Activated T-helper 1 cell treated with anti-CD3 and anti-CD28 coated beads, Interleukin-2, amount 50 U/mL, for 16 hours (primary cell): ENCODE measurements at places on chromosomes 2 and 18.
A peak's percentile ranks its signal among the peaks of the same experiment; 100 is the strongest.

- DNase-seq, result no peak
Observed at GRCh38 chr18:75524181-75524580, 96.7 kb upstream of the SMIM21 start.

GRCh38 chr2:187419808-187420207 lies 28.2 kb downstream of the CALCRL start:
- no peak for DNase-seq

DNA sequence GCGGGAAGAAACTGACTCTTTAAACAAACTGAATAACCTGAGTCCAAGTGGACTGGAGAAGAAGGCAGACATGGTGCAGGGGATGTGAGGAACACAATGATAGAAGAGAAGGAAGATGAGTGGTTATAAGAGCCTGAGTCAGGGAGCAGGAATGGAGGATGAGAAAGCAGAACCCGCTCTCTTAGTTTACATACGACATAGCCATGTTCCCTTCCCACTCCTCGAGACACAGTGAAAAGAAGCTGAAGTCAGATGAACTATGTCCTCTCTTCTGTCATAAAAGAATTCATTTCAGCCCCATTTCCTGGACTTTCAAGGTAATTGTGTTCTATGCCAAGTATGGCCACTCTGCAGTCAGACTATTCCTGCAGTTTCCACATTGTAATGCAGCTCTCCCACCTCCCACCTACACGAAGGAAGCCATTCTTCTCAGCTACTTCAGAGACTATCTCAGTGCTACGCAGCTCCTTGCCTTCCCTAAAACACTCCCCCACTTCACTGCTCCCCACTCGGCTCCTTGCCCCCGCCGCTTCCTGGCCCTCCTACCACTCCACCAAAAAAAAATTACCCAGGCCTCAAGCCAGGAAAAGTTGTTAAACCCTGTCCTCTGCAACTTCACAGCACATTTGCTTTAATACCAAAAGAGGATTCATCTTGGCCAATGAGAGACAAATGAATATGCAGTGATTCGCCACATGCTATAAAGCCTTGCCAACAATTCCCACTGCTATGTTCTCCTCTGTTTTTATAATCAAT lies 323.4 kb upstream of the EPHA4 start:
- DNase-seq, result no peak

- DNase-seq, result peak; percentile 31
Observed at GRCh38 chr2:233857511-233858141, 3.3 kb upstream of the HJURP start.

- DNase-seq, result no peak
Observed at GRCh38 chr2:133605011-133605765, 36.9 kb upstream of the NCKAP5 start.

- DNase-seq, result no peak
Observed at GRCh38 chr2:86134709-86135108, 28.7 kb downstream of the PTCD3 start.

GRCh38 chr2:85199698-85200097 lies 66.5 kb downstream of the TCF7L1 start:
- no peak for DNase-seq

DNA sequence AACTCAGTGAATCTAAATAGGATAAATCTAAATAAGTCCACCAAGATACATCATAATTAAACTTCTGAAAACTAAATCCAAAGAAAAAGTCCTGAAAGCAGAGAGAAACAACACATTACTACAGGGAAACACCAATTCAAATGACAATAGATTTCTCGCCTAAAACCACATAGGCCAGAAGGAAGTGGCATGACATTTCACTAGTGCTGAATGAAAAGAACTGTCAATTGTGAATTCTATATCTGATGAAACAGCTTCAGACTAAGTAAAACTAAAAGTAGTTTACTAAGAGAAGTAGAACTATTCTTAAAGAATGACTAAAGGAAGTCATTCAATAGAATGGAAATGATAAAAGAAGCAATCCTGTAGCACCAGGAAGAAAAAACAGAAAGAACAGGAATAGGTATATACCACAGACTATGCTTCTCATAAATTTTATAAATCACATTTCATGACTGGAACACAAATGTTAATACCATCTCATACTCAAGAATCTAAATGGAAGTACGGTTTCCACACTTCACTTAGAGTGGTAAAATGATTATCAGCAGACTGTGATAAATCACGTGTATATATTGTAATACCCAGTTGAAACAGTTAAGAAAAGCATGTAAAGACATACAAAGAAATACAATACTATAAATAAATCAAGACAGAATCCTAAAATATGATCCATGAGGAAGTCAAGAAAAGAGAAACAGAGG lies 46.4 kb downstream of the ASXL2 start:
- no peak for DNase-seq

DNA sequence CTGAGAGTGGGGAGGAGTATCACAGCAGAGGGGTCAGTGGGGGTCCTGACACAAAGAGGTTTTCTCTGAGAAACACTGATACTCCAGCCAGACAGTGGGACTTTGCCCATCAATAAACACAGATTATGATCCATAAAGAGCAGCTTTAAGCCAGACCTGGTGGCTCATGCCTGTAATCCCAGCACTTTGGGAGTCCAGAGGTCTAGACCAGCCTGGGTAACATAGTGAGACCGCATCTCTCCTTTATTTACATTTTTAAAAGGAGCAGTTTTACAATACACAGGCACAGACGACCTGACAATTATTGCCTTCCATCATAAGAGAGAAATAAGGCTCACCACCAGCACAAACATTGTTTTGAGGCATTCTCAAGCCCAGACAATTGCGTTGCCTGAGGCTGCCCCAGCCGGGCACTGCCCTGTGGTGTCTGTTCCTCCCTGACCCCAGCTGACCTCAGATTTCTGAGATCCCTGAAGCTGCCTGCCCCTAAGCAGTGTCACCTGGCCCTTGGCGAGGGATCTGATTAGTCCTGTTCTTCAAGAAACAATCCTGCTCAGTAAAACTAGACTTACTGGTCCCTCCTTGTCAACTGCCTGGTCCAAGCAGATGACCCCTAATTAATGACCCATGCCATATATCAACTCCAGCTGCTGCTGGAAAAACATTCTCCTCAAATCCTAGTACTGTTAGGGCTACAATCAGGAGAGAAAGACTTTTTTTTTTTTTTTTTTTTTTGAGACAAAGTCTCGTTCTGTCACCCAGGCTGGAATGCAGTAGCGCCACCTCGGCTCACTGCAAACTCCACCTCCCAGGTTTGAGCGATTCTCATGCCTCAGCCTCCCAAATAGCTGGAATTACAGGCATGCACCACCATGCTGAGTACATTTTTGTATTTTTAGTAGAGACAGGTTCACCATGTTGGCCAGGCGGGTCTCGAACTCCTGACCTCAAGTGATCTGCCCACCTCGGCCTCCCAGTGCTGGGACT lies 59.4 kb upstream of the SOS1 start:
- no peak for DNase-seq

DNA sequence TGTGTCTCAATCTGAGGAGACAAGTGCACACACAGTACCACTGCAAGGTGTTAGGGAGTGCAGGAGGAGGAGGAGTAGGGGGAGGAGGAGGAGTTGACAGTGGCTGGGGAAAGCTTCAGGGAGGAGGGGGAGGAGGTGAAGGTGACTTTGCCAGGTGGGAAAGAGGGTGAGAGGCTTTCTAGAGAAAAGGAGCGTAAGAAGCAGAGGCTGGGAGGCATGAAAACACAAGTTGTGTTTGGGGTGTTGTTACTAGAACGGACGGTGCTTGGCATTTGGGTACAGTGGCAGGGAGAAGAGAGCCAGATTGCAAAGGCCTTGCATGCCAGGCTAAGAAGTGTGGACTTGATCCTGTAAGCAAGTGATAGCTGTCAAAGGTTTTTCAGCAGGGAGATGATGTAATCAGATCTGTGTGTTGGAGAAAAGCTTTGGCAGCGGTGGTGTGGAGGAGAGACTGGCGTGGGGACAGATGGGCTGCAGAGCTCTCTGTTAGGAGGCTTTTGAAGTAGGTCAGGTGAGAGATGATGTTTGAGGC lies 16.2 kb downstream of the TANC1 start:
- no peak for DNase-seq

GRCh38 chr2:206886696-206887095 lies 52.6 kb upstream of the CPO start:
- DNase-seq, result no peak

- no peak for DNase-seq
Observed at GRCh38 chr2:231412618-231412963, 17.1 kb downstream of the B3GNT7 start.

GRCh38 chr2:142038826-142039225 lies 92.0 kb downstream of the LRP1B start:
- no peak for DNase-seq

- DNase-seq, result no peak
Observed at GRCh38 chr2:195642027-195642678, 14.9 kb upstream of the SLC39A10 start.

GRCh38 chr2:65059071-65059470 lies 2.9 kb downstream of the CEP68 start:
- DNase-seq, result no peak

GRCh38 chr2:130869441-130870160 lies 32.9 kb downstream of the ARHGEF4 start:
- DNase-seq, result no peak

GRCh38 chr2:144607891-144608521 lies 88.1 kb upstream of the ZEB2 start:
- no peak for DNase-seq

DNA sequence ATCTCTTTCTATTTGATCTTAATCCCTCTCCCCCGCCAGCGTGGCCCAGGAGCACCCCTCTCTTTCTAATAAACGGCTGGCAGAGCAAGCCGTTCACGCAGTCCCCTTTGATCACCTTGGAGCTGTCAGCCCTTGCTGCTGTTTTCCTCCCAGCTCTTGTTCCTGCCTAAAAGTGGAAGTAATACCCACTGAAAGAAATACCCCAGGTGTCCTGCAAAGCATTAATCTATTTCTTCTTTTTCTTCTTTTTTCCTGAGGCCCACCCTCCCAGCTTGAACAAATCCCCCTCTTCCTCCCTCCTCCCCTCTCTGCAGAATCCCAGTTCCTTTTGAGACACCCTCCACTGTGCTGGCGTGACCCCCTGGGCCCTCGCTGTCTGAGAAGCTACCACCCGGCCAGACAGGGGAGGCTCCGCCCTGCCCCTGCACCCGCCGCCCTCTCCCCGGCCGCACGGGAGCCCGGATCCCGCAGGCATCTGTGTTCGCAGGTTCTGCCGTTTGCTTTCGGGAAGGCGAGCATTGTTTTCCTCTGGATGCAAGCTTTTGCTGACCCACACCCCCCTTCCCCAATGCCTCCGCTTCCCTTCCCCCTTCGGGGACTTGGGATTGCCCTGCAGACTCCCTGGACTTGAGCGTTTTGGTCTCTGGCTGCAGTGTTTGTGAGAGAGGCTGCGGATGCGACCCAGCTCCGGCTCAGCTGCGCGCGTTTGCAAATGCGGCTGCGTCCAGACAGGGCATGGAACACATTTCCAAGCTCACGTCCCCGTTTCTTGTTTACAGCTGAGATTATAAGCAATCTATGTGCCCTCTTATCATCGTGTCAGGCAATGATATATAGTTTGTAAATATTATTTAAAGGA lies 631.5 kb downstream of the NYAP2 start:
- DNase-seq, result no peak

GRCh38 chr18:44686156-44686555 lies 5.5 kb downstream of the SETBP1 start:
- no peak for DNase-seq

DNA sequence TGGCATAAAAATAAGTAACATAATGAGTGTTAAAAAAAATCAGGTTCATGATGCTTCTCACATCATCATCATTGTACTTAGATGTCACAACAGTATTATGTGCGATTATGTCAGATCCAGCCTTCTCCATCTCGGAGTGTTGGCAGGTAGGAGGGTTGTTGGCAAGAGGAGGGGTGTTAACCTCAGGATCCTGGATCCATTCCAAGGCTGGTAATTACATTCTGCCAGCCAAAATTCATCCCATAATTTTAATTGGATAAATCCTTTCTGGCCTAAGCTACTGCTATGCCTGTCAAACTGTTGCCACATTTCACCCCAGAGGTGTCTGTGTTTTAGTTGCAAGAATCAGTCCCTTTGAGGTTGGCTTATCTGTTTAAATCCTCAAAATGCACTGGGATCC lies 891 bp upstream of the FTCDNL1 start:
- DNase-seq, result no peak

DNA sequence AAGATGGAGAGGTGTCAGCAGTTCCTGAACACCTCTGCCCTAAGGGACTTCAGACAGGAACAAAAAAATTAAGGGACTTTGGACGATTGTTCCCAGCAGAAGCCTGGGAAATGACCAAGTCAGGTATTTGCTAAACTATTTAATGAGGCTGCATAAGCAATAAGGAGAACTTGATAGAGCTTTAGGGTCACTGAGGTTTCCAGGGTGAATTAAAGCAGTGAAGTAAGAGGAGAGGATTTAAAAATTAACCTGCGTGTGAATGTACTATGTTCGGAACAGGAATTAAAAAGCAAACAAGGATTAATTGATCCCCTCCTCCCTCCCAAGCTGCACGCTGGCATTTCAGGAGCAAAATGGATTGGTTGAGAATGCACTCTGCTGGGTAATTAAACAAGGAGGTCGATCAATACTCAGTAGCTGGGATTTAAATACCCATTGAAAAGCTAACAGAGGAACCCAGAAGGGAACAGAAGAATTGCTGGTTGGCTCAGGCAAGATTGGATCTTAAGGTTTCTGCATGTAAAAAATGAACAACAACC lies 157.2 kb downstream of the RNF152 start:
- DNase-seq, result no peak

- no peak for DNase-seq
Observed at GRCh38 chr2:190528521-190529001, 6.0 kb downstream of the NEMP2 start.

DNA sequence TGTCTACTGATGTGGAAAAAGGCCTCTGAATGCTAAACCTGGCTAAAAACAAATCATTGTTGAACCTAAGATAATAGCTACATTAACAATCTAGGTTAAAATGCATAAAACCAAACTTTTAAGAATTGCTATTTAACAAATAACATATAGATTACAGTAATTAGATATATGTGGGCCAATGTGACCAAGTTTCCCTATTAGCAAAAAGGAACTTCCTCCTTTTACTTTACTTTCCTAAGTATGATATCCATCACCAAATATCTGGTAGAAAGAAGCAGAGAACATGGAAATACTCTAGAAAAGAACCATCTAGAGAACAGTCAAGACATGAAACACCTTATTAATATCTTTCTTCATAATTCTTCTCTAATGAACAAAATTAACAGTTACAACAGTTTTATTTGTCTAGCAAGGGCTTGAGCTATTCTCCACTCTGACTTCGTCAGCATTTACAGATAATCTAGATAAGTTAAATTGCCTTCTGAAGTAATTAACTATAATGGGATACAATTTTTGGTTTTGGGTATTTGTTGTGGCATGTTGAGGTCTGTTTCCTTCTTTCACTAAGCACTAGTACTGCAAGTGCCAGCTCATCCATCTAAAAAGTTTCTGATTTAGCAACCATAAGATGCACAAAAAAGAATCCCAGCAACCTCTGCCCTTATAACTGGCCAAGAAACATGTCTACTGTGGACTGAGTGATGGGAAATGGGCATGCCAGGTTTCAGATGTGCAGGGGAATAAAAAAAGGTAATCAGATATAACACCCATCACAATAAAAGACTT lies 53.3 kb downstream of the MEMO1 start:
- no peak for DNase-seq

DNA sequence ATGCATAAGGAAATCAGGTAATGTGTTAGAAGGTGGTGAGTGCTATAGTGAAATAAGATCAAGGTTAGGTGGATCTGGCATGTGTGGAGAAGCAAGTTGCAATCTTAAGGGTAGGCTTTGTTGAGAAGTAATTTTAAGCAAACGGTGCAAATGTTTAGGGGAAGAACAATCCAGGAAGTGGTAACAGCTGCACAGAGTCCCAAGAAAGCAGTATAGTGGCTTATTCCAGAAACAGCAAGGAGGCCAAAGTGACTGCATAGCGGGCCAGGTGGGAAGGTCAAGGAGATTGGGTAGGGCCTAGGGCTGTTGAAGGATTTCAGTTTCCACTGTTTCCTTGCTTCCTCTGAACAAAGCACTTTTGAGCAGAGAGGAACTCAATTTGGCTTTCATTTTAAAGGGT lies 30.0 kb upstream of the RAB1A start:
- no peak for DNase-seq
